ENCODE measurements at places on chromosomes 16 and 17.

DNA sequence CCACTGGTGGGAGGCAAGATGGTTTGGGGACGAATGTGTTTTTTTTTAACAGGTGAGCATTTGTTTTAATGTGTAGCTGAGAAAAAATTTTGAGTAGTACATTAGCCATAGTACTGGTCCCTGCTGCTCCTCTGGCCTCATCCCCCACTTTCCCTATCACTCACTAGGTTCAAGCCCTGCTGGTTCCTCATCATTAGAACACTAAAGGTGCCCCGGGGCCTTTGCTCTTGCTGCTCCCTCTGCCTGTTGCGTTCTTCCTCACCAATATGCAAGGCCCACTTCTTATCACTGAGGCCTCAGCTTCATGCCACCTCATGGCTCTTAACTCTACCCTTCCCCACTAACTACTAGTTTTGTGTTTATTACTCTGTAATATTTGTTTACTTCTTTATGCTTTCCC is 74.5 kb downstream of the GNAO1 start:
- DNase-seq = no peak

GRCh38 chr17:83024218-83024971 is 55.0 kb upstream of the METRNL start:
- DNase-seq = no peak

GRCh38 chr17:79461041-79461440 is 149.8 kb downstream of the RBFOX3 start:
- no peak for DNase-seq

GRCh38 chr16:82655720-82656490 is 29.1 kb downstream of the CDH13 start:
- no peak for DNase-seq

DNA sequence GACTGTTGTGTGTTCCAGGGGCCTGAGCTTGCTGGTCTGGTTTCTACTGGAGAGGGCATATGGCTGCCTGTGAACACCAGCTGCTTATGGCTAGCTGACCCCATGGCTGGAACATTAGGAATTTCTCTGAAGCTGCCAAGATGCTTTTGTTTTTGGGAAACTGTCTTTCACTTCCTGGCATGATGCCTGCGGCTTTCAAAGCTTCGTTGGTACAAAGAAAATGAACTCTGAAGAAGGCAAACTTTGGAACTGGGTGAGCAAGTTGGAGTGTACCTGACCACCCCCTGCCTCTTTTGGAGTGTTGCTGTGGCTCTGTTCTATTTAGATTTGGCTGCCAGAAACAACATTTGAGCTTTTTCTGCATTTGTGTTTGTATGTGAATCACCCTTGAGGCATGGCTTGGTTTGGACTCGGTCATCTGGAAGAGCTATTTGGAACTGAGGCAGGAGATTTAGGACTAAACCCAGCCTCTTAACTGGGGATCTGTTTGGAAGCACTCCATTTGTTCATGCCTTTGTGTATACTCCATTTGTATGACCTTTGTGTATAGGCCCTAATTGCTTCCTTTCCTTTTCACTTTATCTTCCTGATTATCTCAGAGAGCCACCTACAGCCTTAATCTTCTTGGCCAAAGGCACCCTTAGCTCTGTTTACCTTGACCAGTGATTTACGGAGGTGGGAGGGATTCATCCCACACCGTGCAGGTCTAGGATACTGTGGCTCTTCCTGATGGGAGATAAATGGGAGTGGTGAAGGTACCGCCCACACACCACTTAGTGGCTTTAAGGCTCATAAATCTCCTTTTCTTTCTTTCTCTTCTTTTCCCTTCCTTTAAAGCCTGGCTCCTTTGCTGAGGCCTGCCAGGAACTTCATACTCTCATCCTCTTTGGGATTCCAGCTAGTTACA is 7.3 kb upstream of the CPHXL start:
- DNase-seq = no peak

- no peak for DNase-seq
These were observed 377 bp downstream of the USP32 start for GRCh38 chr17:60391471-60392041.

DNA sequence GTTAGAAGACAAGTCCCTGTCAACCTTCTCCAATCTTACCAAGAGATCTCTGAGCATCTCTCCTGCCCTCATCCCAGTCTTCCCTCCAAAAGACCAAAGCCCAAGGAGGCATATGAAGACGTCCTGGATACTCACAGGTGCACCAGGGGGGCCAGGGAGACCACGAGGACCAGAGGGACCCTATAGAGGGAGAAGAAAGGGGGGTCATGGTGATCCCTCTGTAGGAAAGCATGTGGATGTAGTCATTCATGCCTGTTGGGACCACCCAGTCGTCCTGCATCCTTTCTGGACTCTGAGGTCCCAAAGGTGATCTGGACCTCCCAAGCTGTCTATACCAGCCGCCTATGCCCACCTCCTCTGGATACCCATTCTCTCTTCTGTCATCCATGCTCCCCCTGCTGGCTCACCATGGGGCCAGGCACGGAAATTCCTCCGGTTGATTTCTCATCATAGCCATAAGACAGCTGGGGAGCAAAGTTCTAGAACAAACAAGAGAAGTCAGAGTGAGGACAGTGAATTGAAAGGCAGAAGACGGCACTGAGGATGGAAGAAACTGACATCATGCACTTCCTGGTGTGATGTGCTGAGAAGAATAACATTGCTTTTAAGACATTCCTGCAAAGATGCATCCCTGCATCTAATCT is 3.3 kb downstream of the COL1A1 start:
- no peak for DNase-seq

GRCh38 chr17:75313941-75314551 is 24.8 kb upstream of the SLC25A19 start:
- DNase-seq = no peak

- DNase-seq = no peak
These were observed 5.3 kb upstream of the KAT7 start for GRCh38 chr17:49783071-49783715.

DNA sequence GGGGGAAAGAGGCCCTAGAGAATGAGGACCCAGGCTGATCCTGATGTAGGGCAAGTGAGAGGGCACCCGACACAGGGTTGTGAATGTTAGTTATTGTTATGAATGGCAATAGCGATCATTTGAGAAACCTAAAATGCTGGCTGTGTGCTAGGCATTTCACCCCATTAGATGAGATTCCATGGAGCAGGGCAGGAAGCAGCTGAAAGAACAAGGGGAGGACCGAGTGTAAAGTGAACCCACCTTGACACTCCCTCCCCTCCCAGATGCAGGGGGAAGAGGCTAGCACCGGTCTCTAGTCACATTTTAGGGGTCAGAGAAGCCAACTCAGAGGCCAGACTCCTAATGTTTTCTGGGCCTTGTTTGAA is 553 bp upstream of the CORO6 start:
- no peak for DNase-seq

GRCh38 chr17:77618731-77619130 is 339.8 kb upstream of the TNRC6C start:
- no peak for DNase-seq

GRCh38 chr17:32357615-32358014 is 7.7 kb downstream of the ZNF207 start:
- DNase-seq = no peak

DNA sequence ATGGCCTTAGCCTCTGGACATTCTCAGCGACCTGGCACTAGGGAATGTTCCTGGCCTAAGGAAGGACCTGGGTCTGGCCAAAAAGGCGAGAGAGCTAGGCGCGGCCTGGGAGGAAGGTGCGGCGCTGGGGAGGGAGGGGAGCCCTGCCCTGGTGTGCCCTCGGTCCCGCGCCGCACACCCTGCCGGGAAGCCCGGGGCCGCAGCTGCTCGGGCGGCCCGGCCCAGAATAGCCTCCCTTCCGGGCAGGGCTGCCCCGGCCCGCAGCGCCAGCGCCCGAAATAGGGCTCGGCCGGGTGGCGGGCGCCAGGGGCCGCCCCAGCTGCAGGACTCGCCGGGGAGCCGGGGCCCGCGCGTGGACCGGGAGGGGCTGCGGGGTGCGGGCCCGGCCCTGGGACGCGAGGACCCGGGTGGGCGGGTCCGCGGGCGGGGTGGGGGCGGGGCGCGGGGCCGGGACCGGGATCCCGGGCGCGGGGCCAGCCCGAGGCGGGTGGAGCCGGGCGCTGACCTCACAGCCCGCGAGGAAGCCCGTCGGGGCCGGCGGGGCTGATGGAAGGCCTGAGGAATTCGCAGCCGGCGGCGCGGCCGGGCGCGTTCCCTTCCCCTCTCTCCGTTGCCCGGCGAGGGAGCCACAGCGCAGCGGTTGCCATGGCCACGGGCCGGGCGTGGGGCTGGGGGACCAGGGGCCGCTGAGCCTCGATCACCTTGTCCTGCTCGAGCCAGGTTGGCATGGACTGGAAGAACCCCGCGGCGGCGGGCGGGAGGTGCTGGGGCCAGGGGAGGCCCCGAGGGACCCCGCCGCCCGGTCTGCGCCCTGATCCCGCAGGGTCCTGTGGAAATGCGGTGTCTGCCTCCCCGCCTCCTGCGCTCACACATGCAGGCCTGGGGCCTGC is 18.1 kb downstream of the SOCS3 start:
- DNase-seq = no peak

DNA sequence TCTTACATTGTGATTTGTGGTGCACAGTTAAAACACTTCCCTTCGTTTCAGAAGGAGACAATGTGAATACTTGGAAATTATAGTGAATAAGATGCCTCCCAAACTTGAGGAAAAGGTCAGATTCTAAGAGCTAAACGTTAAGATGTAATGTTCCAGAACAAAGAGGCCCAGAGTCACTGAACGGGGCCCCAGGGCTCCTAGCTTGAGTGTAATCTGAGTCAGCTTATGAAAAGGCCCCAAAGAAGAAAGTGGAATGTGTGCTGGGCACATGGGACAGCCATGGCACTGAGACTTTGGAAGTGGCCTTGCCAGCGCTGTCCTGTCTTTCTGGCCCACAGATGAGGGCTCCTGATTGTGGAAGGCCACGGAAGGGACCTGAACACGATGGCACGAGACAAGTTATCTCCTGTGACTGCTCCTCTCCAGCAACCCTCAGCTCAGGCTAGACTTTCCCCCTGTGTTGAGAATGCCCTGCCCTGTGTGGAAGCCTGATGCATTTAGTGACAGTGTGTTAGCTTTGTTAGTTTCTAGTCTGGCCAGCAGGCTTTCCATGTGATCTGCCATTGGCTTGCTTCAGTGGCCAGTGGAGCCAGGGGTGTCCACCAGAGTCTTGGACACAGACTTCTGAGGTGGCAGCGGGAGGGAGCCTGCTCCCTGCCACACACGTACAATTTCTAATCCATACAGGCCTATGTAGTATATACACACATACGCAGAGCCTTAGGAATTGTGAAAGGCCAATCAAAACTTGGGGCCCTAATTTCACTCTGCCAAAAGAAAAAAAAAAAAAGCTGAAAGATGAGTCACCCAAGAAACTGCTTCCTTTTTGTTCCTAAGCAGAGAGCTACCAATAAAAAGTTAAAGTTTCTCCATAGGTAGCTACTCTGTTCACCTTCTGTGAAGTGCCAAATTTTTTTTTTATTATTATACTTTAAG is 13.1 kb downstream of the SPATA33 start:
- no peak for DNase-seq

DNA sequence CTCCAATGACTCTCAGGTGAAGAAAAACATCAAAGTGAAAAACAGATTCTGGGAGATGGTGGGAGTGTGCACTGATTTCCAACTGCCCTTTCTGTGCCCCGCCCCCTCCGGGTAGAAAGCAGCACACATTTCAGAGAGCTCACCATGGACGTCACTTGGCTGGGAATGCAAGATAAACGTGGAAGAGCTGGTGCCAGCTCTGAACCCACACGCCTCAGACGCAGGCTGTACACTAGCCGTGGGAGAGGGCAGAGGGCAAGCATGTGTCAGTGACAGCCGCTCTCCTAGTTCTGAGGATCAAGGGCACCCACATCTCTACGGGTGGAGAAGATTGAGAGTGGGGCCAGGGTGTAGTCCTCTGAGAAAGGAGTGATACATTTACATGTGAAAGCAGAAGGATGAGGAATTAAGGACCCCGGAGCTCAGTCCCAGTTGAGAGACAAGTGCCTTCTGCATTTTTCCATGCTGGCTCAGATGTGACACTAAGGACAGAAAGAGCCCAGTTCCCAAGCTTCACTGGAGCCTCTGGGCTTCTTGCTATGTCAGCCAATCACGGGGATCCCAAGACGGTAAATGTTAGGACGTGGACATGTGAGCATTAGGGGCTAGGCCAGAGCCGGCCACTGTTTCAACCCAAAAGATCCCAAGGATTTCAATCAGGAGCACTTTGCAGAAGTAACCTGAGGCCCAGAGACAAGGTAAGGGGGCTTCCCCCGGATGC is 101.3 kb downstream of the ZFHX3 start:
- DNase-seq = no peak

GRCh38 chr16:81586977-81587625 is 142.5 kb downstream of the CMIP start:
- DNase-seq = no peak

DNA sequence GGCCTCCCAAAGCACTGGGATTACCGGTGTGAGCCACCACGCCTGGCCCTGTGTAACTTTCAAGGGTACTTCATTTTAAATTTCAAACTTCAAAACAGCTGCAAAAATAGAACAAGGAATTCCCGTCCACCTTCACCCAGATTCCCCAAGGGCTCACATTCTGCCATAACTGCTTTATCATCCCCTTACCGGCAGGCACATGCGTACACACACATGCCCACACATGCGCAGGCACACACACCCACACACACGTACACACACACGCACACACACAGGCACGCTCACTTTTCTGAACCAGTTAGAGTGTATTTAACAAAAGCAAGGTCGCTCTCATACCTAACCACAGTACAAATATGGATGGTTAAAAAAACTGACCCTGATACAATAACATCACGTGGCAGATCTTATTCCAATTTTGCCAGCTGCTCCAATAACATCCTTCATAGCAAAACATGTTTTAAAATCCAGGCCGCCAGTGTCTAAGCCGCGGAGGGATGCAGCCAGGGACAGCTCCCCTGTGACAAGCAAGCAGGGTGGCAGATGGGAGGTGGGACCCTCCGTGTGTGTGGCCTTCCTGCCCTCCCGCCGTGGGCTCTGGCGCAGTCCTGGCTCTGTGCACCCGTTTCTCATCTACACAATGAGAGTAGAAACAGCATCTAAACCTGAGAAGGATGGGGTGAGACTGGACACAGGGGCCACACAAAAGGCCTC is 23.1 kb downstream of the PDIA2 start:
- DNase-seq = peak; percentile 25

DNA sequence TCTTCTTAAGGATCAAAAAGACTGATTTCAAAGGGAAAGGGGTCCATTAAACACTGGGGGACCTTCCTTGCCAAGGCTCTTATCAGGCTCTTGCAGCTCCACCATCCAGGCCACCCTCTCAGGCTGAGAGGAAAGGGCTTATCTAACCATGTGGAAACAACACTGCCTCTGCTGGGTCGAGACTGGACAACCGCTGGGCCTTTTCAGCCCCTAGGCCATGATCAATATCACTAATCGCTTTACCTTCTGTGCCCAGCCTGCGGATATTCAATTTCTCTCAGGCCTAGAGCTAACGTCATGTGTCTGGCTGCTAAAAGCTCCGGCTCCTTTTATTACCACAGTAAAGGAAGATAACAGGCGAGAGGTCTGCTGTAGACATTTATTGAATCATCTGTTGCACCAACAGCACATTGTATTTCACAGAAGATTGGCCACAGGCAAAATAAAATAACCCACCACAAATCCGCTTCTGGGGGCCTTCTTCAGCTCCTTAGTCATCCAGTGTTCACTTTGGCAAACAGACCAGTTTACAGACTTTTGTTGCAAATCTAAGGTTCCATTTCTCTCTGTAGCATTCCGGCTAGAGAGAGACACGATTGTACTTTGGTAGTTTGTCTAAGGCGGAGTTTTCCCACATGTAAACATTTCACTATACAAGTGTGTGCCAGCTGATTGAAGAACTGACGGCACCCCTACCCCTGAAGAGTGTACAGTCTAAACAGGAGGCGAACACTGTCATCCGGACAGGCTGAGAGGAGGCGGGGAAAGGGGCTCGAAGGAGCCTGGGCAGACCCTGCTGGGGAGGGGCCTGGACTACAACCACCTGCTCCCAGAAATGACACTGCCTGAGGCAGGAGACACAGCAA is 13.9 kb downstream of the CYB561 start:
- no peak for DNase-seq
